Stimulated activated CD8-positive, alpha-beta memory T cell treated with anti-CD3 and anti-CD28 coated beads, Interleukin-12 subunit alpha, Interleukin-12 subunit beta, amount 100 ng/mL, for 1 hour (primary cell): ENCODE measurements at places on chromosomes 1 and 21.

DNA sequence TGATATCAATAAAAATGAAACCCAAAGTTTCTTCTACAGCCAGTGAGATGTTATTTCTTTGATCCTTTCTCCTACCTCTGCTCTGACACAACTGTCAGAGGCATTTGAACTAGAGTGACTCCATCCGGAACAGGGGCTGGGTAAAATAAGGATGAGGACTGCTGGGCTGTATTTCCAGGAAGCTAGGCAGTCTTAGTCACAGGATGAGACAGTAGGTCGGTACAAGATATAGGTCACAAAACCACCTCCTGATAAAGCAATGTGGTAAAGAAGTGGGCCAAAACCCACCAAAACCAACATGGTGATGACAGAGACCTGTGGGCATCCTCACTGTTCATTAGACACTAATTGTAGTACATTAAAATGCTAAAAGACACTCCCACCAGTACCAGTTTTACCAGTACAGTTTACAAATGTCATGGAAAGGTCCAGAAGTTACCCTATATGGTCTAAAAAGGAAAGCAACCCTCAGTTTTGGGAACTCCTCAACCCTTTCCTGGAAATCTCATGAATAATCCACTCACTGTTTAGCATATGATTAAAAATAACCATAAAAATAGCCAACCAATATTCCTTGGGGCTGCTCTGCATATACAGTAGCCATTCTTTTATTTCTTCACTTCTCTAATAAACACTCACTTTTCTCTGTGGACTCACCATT is 96.7 kb downstream of the GABPA start:
- no peak for DNase-seq

GRCh38 chr21:27526451-27526850 is 559.6 kb upstream of the ADAMTS5 start:
- no peak for DNase-seq

DNA sequence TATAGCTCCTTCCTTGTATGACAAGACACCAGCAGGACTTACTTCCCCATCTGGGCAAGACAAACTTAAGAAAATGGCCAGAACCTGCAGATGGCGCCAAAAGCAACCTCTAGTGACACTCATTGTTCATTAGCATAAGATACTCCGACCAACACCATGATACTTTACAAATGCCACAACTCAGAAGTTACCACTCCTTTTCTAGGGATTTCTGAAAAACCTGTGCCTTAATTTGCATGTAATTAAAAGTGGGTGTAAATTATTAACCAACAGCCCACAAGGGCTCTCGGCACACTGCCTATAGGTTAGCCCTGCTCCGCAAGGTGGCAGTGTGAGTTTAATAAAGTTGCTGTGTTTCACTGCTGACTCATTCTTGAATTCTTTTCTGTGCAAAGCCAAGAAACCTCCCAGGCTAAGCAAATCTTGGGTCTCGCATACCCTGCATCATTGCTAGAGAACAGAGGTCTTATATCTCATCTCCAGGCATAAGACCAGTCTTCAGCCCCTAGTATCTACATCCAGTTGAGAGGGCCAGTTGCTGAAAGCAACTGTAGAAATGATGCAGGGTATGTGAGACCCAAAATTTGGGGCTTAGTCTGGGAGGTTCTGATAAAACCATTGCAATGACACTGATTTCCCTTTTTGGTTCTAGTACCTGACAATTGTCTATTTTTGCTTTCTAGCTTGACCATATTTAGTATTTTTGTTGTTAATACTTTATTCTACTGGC is 86.4 kb downstream of the FAF1 start:
- DNase-seq = peak; percentile 49

DNA sequence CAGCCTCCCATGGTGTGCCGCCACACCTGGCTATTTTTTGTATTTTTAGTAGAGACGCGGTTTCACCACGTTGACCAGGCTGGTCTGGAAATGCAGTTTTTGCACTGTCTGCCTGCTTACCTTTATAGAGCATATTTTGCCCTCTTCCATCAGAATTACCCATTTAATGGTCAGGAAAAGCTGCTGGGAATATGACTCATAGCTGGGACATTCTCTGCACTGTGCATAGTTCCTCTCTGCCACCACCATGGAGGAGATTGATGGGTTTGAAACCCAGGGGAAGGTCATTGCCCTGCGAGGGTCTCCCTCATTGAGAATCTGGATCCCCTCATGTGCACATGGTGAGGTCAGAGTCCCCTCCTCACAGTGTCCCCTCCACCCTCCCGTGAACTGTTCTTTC is 32.1 kb downstream of the MX1 start:
- no peak for DNase-seq

GRCh38 chr1:148308832-148309458 is 156.9 kb upstream of the NBPF11 start:
- no peak for DNase-seq

DNA sequence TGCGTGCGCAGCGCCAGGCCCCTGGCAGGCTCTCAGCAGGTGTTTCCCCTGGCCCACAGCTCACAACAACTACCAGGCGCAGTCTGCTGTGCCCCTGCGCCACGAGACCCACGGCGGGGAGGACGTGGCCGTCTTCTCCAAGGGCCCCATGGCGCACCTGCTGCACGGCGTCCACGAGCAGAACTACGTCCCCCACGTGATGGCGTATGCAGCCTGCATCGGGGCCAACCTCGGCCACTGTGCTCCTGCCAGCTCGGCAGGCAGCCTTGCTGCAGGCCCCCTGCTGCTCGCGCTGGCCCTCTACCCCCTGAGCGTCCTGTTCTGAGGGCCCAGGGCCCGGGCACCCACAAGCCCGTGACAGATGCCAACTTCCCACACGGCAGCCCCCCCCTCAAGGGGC is 68.1 kb downstream of the ALPL start:
- no peak for DNase-seq

- no peak for DNase-seq
These were observed 106.0 kb upstream of the SOD1 start for GRCh38 chr21:31553461-31553860.

GRCh38 chr21:44887807-44888580 is 14.5 kb upstream of the PTTG1IP start:
- DNase-seq = no peak
